ENCODE measurements at places on chromosomes 3 and 15.

DNA sequence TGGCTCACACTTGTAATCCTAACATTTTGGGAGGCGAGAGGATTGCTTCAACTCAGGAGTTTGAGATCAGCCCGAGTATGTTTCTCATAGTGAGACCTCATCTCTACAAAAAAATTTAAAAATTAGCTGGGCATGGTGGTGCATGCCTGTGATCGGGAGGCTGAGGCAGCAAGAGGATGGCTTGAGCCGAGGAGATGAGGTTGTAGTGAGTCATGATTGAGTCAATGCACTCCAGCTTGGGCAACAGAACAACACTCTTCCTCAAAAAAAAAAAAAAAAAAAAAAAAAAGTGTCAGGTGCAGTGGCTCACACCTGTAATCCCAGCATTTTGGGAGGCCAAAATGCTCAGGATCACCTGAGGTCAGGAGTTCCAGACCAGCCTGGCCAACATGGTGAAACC is 2.4 kb downstream of the RPL39L start:
- no peak for DNase-seq

DNA sequence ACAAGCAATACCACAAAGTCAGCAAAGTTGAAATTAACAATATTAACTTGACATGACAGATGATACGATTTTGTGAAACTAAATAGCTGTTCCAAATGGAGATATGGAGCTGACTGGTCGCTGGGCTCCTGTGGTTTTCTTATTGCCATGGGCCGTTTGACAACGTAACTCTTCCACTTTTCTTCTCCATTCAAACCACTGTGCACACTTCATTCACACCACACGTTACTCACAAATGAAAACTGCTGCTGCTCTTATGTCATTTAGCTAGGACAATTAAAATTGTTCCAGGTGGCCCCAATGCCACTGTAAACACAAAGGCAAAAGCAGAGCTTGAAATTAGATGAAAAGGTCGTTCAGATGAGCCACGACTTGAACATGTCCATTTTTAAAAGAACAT is 94.0 kb upstream of the VGLL4 start:
- no peak for DNase-seq

DNA sequence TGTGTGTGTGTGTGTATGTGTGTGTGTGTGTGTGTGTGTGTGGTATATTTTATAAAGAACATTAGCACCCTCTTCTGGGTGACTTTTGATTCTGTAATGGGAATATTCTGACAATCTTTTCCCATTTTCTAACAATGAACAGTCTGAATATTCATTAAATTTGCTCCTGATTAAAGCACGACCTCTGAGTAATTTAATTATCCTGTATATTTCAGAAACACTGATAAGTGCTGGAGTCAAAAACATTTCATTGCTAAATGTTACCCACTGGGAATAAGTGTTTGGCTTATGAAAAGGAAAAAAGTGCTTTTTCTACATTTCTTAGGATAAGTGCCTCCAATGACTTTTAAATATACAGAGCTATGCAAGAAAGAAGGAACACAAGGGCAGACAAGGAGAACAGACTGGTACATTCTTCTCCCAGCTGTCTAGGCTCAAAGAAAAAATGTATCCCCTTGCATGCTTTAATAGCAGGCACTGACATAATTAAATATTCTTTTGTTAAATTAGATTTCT is 32.3 kb upstream of the SYNPR start:
- no peak for DNase-seq

GRCh38 chr3:188397766-188398705 is 244.1 kb downstream of the LPP start:
- DNase-seq, result no peak

- DNase-seq, result no peak
These were observed 1248.9 kb upstream of the EPHA6 start for GRCh38 chr3:95565502-95565901.

GRCh38 chr15:94412979-94413746 is 181.8 kb downstream of the MCTP2 start:
- DNase-seq, result no peak

DNA sequence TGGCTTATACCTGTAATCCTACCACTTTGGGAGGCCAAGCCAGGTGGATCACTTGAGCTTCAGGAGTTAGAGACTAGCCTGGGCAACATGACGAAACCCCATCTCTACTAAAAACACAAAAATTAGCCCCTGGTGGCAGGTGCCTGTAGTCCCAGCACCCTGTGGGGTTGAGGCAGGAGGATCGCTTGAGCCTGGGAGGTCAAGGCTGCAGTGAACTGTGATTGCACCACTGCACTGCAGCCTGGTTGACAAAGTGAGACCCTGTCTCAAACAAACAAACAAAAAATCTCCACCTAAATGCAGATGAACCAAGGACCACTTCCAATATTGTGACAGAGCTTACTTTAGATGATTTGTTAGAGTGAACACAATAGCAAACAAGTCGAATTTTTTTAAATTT is 53.7 kb downstream of the TP53BP1 start:
- DNase-seq, result no peak

DNA sequence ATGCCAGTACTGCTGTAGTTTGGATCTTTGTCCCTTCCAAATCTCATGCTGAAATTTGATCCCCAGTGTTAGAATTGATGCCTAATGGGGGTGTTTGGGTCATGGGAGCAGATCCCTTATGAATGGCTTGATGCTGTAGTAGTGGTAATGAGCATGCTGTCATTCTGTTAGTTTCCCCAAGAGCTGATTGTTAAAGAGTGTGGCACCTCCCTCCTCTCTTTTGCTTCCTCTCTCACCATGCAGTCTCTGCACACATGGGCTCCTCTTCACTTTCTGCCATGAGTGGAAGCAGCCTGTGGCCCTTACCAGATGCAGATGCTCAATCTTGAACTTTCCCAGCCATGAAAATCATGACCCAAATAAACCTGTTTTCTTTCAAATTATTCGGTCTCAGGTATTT is 141.3 kb upstream of the DPPA4 start:
- DNase-seq, result no peak

DNA sequence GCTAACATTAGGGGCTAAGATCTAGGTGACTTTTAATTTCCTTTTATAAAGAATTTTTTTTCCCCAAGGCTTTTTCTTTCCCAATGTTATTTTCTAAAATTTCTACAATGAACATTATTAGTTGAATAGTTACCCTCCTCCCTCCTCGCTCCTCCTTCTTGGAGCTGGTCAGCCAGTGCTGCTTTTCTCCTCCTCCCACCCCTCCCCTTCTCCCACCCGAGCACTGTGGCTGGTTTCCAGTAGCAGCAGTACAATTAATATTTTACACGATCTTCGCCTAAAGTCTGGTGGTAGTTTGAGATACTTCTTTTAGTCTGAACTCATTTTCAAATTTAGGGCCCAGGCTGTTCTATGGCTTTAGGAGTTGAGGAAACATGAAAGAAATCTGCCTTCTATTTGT is 41.6 kb downstream of the EEFSEC start:
- no peak for DNase-seq

- DNase-seq, result no peak
These were observed 247.4 kb downstream of the MCTP2 start for GRCh38 chr15:94478763-94479162.

DNA sequence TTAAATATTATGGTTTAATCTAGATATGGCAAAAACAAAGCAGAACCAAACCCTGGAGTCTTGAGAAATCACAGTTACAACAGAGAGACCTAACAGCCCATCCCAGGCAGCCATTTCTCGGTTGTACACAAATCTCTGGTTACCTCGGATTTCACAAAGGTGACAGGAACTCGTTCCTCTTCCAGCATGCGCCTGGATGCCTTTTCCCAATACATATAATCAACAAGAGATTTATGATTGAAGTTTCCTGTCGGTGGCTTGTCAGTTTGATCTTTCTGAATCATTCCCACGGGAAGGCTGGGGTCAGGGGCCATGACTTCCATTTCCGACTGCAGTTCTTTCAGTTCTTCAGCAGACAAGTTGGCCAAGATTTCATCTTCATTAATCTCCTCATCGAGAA is 445 bp downstream of the LMOD3 start:
- no peak for DNase-seq

DNA sequence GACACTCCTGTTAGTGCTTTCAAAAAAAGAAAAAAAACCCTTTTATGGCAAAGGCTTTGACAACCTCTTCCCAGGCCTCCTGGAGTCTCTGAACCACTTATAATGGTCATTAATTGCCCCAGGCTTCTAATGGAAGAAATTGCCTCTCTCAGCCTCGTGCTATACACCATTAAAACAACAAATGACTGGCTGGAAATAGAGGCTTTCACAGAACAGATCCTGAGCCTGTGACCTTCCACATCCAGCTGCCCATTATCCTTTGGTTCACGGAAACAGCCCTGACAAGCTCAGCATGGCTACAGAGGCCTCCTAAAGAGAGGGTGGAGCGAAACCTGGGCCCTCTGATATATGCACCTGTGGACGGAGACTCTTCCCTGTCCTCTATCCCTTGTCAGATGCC is 26.8 kb upstream of the MKRN3 start:
- DNase-seq, result no peak

GRCh38 chr3:186094271-186094670 is 14.6 kb downstream of the ETV5 start:
- DNase-seq, result no peak

- no peak for DNase-seq
These were observed 54.8 kb upstream of the DLG1 start for GRCh38 chr3:197353001-197353866.

DNA sequence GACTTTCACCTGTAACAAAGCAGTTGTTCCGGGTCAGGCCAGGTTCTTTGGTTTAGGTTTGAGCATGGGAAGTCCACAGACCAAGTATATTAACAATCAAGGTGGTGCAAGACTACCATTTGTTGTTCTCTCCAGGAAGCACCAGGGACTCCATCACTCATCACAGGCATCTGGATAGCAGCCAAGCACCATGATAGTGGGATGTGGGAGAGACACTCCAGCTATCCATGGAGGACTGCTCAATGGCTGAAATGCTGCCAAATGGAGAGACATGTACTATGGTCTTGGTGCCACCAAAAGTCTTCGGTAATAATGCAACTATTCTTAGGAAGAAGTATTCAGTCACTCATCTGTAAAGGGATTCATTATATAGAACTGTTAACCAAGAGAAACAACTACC is 143.0 kb downstream of the TNIK start:
- no peak for DNase-seq

DNA sequence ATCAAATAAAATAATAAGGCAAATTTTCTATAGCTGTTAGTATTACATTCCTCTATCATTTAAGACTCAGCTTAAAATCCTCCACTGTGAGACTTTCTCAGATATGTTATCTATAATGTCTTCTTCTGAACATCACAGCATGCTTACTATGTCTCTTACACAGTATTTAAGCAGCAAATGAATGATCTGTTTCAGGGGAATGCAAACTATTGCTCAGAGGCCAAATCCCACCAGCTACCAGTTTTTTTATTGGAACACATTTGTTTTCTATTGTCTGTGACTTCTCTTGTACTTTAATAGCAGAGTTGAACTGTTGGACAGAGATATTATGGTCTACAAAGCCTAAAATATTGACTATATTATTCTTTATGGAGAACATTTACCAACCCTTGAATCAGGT is 59.6 kb downstream of the C3orf38 start:
- no peak for DNase-seq

DNA sequence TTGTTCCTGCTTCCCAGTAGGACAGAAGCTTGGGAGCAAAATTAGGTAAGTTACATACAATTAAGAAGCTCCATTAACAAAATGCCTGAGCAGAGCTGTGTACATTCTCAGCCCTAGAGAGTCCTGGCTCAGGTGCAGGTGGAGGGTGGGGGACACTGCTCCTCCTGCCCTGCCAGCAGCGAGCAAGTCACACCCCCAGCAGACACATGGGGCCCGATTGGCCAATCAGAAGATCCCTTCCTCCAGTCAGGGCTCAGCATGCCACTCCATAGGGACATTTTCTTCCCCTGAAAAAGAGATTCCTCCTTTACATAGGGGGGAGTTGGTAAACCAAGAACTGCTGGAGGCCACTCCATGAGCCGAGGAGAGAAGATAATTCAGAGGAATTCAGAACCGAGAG is 62.1 kb downstream of the PLXNA1 start:
- no peak for DNase-seq

GRCh38 chr3:137199678-137200077 is 241.9 kb downstream of the IL20RB start:
- no peak for DNase-seq

DNA sequence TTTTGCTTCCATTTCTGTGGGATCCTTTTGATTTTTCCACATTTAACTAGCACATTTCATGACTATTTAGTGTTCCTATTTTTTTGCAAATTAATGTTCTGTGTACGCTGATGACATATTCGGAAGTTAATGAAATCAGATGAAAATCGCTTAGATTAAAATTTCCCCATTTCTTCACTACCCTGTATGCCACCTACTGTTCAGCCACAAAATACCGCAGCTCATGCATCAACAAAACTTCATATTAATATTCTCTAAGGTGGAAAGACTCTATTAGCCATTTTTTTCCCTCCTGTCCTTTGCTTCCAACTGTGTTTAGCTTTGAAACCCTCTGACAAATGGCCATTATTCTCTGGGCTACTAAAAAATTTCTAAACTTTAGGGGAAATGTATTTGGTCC is 300.6 kb downstream of the MECOM start:
- DNase-seq, result no peak

DNA sequence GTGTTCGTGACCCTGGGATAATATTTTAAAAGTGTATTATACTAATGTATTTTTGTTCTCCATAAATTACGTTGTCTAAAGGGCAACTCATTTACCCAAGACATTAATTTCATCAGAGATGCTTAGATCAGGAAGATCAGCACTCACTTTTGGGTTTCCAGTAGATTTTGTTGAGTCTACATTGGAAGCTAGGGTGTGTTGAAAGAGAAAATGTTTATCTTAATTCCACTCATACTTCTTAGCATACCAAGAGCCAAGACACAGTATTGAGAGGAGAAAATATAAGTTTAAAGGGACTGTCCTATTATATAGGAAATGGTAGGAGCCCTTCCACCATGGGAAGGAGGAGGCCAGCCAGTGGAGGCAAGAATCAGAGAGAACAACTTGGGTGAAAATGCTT is 412.9 kb upstream of the RGMA start:
- DNase-seq, result no peak

DNA sequence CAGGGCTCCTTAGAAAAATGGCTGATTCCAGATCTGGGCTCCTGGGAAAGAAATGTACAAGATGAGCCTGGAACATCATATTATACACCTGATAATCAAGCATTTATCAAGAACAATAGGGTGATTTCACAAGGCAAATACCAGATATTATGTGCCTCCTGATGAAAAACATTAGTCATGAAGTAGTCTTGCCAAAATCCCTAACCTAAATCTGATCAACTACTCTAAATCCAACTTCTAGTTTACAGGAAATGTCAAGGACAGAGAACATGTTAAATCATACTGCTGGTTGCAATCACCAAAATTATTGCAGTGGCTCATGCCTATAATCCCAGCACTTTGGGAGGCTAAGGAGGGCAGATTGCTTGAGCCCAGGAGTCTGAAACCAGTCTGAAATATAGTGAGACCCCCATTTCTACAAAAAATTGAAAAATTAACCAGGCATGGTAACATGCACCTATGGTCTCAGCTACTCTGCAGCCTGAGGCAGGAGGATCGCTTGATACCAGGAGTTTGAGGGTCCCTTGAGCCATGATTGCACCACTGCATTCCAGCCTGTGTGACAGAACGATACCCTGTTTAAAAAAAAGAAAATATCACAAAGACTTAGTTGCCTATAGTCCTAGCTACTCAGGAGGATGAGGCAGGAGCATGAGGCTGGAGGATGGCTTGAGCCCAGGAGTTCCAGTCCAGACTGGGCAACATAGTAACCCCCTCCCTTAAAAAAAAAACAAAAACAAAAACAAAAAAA is 34.9 kb upstream of the ATP13A3 start:
- no peak for DNase-seq

- DNase-seq, result no peak
These were observed 33.0 kb downstream of the SYNM start for GRCh38 chr15:99137877-99138276.

All from activated gamma-delta T cell (primary cell).